ENCODE measurements at places on chromosomes 7 and 10.

- no peak overlapping the region for H3K4me3 ChIP-seq
- no peak overlapping the region for H3K27ac ChIP-seq
- H3K36me3 ChIP-seq = peaks cover 7% of the 10 kb centered on the region
- no peak for DNase-seq
Observed at GRCh38 chr7:65387891-65388290, 14.2 kb downstream of the ZNF92 start.

- peaks cover 12% of the 10 kb centered on the region for H3K36me3 ChIP-seq
- no peaks in the 10 kb centered on the region for H3K27me3 ChIP-seq
- H3K4me3 ChIP-seq = no peak overlapping the region
Observed at GRCh38 chr7:131424219-131424822, 96.6 kb downstream of the MKLN1 start.

GRCh38 chr7:74121401-74122249 lies 38.0 kb downstream of the LIMK1 start:
- H3K4me3 ChIP-seq = no peak overlapping the region
- no peak overlapping the region for H3K27ac ChIP-seq
- H3K36me3 ChIP-seq = peaks cover 34% of the 10 kb centered on the region
- DNase-seq = no peak
- H3K27me3 ChIP-seq = no peaks in the 10 kb centered on the region
- no peaks in the 10 kb centered on the region for H3K4me1 ChIP-seq

DNA sequence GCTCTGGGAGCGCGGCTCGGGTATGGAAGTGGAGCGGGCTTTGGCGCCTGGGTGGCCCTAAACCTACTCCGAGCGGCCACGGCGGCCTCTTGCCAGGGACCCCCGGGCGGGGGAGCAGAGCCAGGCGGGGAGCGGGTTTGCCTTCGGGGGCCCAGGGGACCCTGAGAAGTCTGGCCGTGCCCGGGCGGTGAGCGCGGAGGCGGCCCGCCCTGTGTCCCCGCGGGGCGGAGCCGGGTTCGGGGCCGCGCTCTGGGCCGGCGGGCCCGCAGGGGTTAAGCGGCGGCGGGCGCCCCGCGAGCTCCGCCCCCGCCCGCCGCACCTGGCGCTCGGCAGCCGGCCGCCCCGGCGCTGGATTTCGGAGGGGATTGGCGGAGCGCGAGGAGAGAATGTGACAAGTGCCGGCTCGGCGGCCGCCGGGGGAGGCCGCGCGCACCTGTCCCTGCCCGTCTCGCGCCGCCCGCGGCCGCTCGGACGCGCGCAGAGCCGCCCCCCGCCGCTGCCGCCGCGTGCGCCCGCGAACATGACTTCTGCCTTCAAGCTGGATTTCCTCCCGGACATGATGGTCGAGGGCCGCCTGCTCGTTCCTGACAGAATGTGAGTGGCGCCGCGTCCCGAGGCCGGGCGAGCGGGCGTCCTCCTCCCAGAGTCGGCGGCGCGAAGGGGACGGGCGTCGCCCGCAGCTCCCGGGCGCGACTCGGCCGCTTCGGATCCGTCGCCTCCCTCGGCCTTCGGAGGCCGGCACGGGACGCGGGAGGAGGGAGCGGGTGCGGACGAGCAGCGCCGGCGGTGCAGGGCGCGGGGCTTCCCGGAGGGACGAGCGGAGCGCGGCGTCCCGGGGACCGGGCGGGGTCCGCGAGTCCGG lies at the start of gene CELF2:
Gene CELF2 (plus strand): TSS at position 303 of the 862 bp plus-strand sequence. CDS start 218 bp downstream, at position 521.
- peaks cover 21% of the 10 kb centered on the region for H3K4me1 ChIP-seq
- H3K27me3 ChIP-seq = peaks cover 12% of the 10 kb centered on the region
- DNase-seq = peak; percentile 93
- H3K4me3 ChIP-seq = peak within 1 kb of the TSS; percentile 63
- no peaks in the 10 kb centered on the region for H3K36me3 ChIP-seq

DNA sequence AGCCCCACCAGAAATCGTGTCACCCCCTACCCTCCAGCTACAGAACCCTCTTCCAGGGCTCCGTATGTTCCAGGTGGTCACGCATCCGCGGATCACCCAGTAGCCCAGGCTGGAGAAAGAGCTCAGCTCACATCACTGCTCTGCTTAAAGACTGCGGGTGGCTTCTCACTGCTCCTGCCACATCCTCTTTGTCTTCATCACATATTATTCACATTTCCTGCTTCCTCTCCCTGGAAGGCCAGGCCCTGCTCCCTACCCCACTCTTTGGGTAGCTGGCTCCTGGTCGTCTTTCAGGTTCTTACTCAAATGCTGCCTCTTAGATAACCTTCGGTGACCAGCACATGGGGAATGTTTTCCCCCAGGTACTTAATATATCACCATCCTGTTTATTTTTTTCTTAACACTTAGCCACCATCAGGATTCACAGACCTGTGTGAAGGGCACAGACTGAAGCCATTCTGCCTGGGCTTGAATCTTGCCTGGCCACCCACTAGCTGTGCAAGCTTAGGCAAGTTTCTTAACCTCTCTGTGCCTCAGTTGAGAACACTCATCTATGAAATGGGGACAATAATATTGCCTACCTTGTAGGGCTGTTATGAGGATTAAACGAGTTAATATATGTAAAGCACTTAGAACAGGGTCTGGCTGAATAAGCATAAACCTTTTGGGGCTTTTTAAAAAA lies 307.8 kb downstream of the PRPF18 start:
- no peaks in the 10 kb centered on the region for H3K36me3 ChIP-seq
- H3K4me3 ChIP-seq = no peak overlapping the region
- DNase-seq = no peak
